Activated naive CD4-positive, alpha-beta T cell (primary cell): ENCODE measurements at places on chromosomes 7 and 10.

GRCh38 chr7:45185028-45185863 lies 27.7 kb downstream of the RAMP3 start:
- DNase-seq, result no peak

- no peak for DNase-seq
Observed at GRCh38 chr7:44678101-44678470, 70.6 kb upstream of the ZMIZ2 start.

DNA sequence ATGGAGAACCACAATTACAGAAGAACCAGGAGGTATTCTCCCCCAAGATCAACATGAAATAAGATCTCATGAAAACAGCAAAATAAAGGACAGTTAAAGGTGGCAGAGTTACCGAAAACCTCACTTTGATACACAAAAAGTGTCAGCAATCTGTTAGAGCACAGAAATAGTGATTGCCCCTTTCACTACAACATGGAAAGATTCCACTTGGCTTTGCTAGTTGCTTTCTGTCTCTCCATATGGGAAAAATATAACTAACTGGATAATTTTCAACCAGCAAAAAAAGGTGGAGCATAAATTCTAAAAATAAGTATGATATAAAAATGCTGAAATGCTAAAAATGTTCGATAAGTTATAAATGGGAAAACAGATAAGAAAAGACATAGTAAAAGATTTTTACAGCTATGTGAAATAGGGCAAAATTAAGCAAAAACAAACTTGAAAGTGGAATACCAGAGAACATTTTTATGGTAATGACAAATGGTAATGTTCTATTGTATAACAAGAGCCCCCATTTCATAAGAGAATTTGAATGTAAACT lies 90.2 kb downstream of the GPR85 start:
- DNase-seq, result no peak

DNA sequence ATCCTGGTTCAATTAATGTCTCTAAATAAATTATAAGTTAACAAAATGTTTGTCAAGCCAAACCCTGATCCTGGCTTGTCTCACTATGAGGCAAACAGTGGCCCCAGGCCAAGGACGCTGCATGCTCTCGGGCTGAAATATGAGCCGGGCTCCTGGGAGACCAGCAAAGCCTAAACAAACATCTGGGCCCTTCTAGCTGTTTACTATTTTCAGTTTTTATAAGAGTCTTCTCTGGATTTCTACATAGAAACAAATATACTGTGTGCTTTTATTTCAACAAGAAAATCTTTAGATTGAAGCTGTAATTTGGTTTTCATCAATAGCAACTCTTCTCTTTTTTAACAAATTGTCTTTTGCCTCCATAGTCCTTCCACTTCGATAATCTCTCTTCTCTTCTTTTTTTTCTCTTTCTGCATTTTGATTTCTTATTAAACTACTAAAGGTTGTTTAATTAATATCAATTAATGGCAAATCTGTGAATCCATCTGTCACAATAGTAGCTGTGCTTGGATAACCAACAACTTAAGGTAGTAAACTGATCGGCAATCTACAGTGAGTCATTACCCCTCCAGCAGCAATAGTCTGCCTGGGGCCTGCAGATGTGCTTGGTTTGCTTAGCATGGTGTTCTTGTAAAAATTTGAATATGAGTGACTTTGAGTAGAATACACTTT lies 83.3 kb upstream of the DNAJC1 start:
- no peak for DNase-seq

GRCh38 chr10:126843299-126843934 lies 61.8 kb upstream of the DOCK1 start:
- no peak for DNase-seq
